Neural progenitor cell (in vitro differentiated cells): ENCODE measurements at places on chromosomes 3 and 15.

DNA sequence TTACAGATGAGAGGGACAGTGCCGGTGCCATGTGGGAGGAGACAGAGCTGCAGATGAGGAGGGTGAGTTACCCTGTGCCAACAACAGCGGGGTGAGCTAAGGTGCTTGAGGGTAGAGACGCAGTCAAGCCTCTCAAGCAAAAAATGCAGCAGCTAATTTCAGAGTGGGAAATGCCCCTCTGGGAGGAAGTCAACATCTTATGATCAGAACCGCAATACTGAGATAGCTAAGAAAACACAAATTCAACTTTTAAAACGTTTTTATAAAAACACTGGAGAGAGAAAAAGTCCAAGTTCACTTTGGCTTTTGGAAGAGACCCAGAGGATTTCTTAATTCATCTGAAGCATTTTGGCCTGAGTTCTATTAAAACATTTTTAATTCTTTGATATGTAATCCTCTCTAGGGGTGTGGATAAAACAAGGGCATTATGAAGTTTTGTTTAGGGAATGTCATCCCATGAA is 319.2 kb downstream of the SLC9A9 start:
- no peak for DNase-seq

- DNase-seq: peak; percentile 49
These were observed 953.4 kb downstream of the AGBL1 start for GRCh38 chr15:87033056-87033455.

DNA sequence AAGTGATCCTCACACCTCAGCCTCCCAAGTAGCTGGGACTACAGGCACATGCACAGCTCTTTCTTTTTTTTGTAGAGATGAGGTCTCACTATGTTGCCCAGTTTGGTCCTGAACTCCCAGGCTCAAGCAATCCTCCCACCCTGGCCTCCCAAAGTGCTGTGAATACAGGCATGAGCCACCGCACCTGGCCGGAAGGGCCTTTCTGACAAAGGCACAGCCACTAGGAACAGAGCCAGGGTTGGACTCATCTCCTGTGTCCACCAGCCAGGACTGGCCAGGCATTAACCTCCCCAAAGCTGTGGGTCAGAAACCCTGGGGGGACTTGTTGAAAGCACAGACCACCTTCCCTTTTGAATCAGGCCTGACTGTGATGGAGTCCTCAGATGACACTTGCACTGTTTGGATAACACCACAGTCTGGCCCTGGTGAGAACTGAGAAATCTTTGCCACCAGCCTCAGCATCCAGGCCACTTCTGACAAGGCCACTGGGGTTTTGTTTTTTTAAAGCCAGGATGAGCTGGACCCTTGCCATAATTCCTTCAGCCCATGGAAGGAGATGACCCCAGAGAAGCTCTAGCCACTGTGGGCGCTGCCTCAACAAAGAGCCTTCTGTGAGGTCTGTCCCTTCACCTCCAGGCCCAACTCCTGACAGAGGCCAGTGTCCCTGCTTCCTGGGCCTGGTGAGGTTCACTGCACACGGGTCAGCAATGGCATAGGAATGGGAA is 4.8 kb downstream of the TKT start:
- no peak for DNase-seq

- DNase-seq: no peak
These were observed 7.4 kb downstream of the COL7A1 start for GRCh38 chr3:48587686-48588085.

- DNase-seq: no peak
These were observed 101.1 kb upstream of the THRB start for GRCh38 chr3:24595796-24596195.

GRCh38 chr15:63805993-63806980 is 27.5 kb downstream of the HERC1 start:
- DNase-seq: no peak

GRCh38 chr3:184563941-184564684 is 2.5 kb downstream of the EPHB3 start:
- no peak for DNase-seq
